ENCODE measurements at places on chromosomes 1 and 21.

GRCh38 chr1:2413495-2414296 is 1.3 kb upstream of the PEX10 start:
- DNase-seq, result no peak

DNA sequence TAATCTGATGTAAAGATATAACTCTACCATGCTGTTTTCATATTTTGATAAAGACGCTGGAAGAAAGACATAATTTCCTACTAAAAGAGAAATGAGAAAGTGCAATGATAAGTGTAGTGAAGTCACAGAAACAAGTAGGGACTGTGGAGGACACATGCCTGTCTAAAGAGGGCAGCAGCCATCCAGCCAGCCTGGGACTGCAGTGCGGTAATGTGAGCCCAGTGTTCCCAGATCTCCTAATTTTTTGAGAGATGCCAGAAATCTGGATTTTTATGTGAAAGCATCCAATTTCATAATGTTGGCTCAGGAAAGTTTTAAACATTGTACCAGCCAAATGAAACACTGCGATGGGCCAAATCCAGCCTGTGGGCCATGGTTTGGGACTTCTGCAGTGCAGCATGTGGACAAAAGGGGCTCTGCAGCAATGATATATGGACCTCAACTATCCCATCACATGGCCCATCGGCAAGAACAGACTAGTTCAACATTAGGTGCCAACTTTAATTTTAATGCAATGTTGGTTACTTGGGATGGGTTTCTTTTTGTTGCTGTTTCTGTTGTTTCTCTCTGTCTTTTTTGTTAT is 329.5 kb downstream of the LTN1 start:
- no peak for DNase-seq

DNA sequence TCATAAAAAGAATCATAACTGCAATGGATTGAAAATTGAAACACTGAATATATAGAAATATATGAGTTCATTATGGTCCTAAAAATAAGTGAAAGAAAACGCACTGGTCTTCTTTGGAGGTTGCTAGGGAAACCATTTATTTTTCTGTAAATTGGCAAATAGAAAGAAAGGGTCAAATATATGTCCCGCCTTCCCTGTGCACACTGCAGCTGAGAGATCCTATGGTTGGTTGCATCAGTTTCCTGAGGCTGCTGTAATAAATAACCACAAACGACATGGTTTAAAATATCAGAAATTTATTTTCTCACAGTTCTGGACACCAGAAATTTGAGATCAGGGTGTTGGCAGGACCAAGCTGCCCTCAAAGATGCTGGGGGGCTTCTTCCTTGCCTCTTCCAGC is 35.0 kb downstream of the CA6 start:
- DNase-seq, result no peak

GRCh38 chr1:57348921-57349320 is 74.9 kb downstream of the DAB1 start:
- DNase-seq, result no peak

- DNase-seq, result no peak
Observed at GRCh38 chr1:243409284-243409683, 153.4 kb downstream of the SDCCAG8 start.

All from DMS79 treated with DMSO at 0.1 percent for 48 hours (cell line).